ENCODE measurements at places on chromosomes 1 and 21. TPM values are rescaled to one million over a fixed set of nuclear protein-coding genes. Genes with fewer than 3 reads are reported as not detected.

Gene ZNF697
- total RNA-seq, result 27.5 TPM

Gene OR2G6
- total RNA-seq, result not detected

Gene MIS18A
- 4.7 TPM for total RNA-seq

Gene AKR7A2
- total RNA-seq, result 20.7 TPM

Gene PKP1
- total RNA-seq, result 0.25 TPM

Gene ACTA1
- total RNA-seq, result 1.5 TPM

Gene FCRL4
- total RNA-seq, result not detected

Gene PRR9
- total RNA-seq, result 0.49 TPM

Gene MSH4
- 0.98 TPM for total RNA-seq

Gene UBE2U
- not detected for total RNA-seq

Gene THEM4
- 4.2 TPM for total RNA-seq

Gene ARHGAP30
- 0.49 TPM for total RNA-seq

Gene PPT1
- 48.4 TPM for total RNA-seq

Gene MPL
- not detected for total RNA-seq

Gene SH2D1B
- total RNA-seq, result not detected

Gene LCE1B
- total RNA-seq, result not detected

Gene SNAP47
- total RNA-seq, result 68.6 TPM

Gene LRRC39
- total RNA-seq, result 4.4 TPM

Gene TNFRSF25
- total RNA-seq, result 10.6 TPM

Gene UQCRHL
- total RNA-seq, result 1.2 TPM

Gene GCLM
- total RNA-seq, result 6.9 TPM

Gene ADGRL2
- 72.8 TPM for total RNA-seq

Gene SELL
- 0.49 TPM for total RNA-seq

Gene MRPL24
- 11.6 TPM for total RNA-seq

Gene KCNQ4
- 1.2 TPM for total RNA-seq

Gene ERICH3
- total RNA-seq, result 15.0 TPM

Gene TPTE
- not detected for total RNA-seq

Gene PEAR1
- 0.98 TPM for total RNA-seq

Gene VAMP3
- 24.8 TPM for total RNA-seq

Gene HSF2BP
- 2.2 TPM for total RNA-seq

Gene GOLT1A
- total RNA-seq, result 0.25 TPM

Gene SYTL1
- 0.25 TPM for total RNA-seq

Gene CD53
- total RNA-seq, result 2.7 TPM

Gene TMEM52
- 0.98 TPM for total RNA-seq

Gene GPR25
- 0.25 TPM for total RNA-seq

Gene LSM10
- 7.4 TPM for total RNA-seq

Gene RHD
- total RNA-seq, result 0.25 TPM

Gene CPTP
- total RNA-seq, result 10.6 TPM

Gene FAM177B
- not detected for total RNA-seq

Gene MCL1
- 89.7 TPM for total RNA-seq

Gene CDC20
- total RNA-seq, result 2.7 TPM

Gene NFYC
- 21.9 TPM for total RNA-seq

Gene LIPI
- total RNA-seq, result not detected

Gene KLHDC9
- 3.4 TPM for total RNA-seq

Measured in temporal lobe (tissue), 4 donors.